ENCODE measurements at places on chromosomes 6 and 20.

- no peak for DNase-seq
Measured at GRCh38 chr20:48776306-48776705, 51.5 kb downstream of the PREX1 start.

GRCh38 chr20:33176101-33176500 is 8.1 kb downstream of the BPIFA2 start:
- DNase-seq: no peak

DNA sequence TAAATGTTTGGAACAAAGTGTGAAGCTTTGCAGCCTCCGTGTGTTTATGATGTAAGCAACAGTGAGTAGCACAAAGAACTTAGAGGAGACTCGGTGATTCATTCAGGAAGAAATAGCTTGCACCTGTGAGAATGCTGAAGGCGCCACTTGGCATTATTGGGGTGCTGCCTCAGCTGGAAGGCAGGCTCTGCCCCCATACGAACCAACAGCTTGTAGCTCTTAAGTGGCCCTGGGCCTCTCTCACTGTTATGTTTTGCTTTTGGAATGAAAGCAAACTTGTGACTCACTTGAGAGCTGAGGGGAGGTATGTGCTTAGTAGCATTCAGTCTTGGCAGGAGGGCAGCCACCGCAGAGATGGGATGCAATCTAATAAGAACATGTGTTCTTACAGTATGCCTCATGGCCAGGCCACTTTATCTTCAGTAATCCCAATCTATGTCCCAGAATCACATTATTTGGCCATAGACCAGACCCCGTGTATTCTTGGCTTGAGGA is 310.7 kb downstream of the EYA4 start:
- DNase-seq: no peak

GRCh38 chr20:49393803-49394202 is 88.7 kb downstream of the KCNB1 start:
- DNase-seq: no peak

- no peak for DNase-seq
Measured at GRCh38 chr20:16955971-16956370, 207.8 kb downstream of the OTOR start.

DNA sequence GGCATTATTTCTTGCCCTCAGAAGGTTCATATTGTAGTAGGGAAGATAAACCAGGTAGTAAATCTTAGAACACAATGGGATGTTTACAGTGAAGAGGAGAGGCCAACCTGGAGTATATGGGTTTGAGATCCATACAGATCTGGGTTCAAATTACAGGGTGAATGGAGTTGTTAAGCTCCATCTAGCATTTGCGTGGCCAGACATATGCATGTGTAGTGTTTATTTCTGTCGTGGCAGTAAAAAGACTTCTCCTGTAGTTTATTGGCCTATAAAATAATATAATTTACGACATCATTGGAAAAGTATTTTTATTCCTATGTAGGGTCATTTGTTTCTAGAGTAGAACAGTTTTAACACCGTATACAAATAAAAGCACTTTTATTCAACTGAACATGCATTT is 25.2 kb upstream of the TULP4 start:
- no peak for DNase-seq

DNA sequence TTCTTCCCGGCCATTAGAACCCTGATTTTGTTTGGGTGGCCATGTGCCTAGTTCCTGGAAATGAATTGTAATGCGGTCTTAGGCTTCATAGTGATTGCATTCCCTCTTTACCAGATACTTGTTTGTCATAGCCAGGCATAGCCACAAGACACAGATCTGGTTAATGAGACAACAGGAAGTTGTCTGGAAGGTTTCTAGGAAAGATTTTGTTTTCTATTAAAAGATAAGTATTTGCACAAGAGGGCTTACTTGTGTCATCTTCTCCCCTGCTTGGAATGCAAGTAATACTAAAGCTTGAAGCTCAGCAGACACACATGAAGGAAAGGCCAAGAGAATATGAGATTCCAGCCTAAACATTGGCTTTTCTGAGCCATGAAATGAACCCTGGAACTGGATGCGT is 12.9 kb downstream of the FARS2 start:
- DNase-seq: no peak

- DNase-seq: no peak
Measured at GRCh38 chr6:152696522-152696921, 1.2 kb upstream of the MYCT1 start.

DNA sequence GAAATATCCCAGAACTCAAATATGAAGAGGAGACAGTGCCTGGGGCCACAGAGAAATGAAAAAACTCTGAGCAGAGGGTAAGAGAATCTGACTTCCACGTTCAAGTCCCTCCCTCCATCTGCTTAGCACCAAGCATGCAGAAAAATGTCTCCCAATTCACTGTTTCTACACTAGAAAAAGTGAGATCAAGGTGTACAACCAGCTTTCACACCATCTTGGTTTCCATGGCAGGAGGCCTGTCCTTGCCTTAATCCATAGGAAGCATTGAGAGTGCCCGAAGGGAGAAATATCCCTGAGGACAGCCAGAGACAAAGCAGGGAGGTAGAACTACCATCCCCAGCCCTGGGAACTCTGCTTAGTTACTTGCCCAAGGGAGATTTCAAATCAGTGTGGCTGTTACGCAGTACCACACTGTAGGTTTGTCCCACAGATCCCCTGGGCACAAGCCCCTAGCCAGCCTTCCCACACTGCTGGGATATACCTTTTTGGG is 82.9 kb downstream of the SCML4 start:
- DNase-seq: no peak

DNA sequence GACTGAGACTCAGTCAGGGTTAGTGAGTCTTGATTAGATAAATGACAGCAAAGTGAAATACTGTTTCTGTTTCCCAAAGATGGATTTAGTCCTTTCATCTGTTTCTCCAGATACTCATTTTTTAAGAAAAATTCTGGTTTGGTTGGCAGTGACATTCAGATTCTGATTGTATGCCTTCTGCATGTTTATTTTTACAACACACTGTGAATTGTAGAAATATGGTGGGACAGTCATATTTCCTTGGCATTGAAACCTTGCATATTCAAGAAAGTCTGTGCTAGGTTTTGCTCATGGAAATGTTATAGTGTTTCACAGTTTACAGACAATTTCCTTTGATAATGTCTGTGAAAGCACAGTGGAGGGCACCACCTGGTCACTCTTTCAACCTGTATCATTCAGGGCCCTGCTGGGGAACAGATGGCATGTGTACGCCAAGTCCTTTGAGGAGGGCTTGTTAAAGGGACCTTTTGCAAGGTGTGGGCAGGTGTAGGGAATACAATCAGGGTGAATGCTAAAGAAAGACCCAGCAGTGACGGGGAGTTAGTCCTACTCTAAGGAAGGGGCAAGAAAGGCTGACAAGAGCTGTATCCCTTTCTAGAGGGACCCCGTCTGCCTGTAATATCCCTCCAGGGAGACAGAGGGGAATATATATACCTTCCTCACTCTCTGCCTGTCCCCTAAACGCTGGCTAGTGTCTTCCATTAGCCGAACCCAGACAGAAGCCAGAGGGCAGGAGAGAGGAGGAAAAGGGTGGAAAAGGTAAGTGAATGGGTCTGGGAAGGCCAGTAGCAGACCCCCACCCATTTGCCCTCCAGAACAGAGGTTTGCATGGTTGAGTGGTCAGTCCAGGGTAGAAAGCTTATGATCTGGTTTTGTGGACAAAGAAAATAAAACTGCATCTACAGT is 10.2 kb downstream of the PLCB4 start:
- DNase-seq: no peak

DNA sequence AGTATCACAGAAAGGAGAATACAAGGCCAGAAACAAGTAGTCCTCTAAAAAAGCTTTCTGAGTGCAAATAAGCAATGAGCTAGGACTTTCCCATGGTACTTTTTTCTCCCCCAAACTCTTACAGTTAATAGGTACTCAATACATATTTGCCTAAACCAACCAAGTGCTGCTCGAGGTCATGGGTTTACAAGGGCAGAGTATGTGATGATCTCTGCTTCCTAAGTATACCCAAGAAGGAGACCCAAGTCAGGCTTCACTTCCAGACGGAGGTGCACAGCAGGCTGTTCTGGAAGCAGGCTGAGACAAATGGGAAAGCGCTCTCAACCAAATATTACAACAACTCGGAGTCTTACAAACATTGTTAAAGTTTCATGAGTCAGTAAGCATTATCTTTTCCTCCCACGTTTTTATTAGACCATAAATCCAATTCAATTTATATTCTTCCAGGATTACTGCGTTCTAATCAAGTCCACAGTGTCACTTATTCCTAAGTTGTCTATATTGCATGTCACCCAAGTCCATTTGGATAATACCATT is 8.1 kb downstream of the FYN start:
- DNase-seq: no peak

DNA sequence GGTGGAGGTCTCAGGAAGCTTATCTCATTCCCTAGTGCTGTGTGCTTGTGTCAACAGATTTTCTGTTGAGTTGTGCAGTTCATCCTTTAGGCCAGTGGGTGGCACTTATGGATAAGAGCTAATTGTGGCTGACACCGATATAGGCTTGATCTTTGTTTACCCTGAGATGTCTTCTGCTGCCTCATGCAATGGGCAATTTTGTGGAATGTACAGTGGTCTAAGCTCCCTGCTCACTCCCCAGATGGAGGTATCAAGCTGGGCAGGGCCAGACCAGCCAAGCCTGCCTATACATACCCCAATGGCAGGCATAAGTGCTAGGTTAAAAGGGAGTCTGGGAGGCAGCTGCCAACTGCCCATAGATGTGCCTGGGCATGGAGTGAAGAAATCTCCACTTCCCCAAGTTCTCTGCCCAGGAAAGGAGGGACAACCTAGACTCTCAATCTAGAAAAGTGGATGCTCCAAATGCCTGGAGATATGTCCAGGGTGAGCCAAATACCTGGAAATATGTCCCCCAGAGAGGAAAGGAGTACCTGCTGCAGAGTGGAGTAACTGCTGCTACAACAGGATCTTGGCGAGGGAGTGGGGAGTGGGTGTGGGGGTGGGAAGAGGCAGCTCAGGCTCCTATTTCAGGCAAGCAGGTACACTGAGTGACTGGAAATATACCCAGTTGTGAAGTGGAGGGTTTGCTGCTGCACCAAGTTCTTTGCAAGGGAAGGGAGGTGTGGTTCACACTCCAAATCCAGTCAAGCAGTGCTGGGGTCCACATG is 53.2 kb upstream of the ARG1 start:
- no peak for DNase-seq

DNA sequence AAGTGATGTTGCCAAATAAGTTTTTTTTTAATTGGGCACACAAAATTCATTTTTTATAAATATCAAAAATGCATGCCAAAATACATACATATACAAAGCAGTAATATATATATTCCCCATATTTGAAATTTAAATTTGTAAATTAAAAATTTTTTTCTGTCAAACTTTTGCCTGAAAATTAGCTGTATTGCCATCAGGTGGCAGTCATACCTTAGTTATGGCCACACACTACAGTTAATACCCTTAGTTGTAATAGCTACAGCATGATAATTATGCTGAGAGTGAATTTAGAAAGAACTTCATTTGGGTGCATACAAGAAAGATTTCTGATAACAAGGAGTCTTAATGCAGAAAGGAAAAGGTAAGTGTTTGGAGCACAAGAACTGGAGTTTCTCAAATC is 46.2 kb upstream of the SDHAF4 start:
- no peak for DNase-seq

- DNase-seq: no peak
Measured at GRCh38 chr6:160733050-160733646, 31.1 kb downstream of the PLG start.

DNA sequence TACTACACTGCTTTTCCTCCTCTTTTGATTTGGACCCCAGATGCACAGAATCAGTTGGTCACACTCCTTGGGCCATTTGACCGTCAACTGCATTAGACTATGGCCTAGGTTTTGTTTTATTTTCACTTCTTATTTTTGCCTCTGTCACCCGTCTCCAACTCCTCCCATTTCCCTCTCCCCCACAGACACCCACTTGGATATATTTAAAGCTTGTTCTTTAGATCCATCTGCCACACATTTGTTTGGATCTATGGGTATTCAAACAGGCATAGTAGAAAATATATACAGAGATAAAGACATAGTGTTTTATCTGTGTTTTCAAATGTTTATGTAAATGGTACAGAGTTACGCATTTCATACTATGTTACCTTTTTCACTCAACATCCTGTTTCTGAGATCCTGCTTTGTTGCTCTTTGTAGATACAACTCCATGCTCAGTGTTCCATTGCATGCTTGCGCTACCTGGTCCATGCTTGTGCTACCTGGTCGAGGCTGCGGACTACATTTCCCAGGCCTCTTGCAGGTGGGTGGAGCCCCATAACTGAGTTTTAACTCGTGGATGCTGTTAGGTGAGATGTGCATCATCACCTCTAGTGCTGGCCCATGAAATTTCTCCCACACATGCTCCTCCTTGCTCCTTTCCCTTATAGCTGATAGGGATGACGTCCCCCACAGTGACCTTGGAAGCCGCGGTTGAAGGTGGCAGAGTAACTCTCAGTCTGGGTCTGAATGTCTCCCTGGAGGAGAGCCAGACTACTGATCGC is 11.5 kb upstream of the PREX1 start:
- DNase-seq: no peak

- no peak for DNase-seq
Measured at GRCh38 chr6:36839749-36840431, 646 bp upstream of the CPNE5 start.

DNA sequence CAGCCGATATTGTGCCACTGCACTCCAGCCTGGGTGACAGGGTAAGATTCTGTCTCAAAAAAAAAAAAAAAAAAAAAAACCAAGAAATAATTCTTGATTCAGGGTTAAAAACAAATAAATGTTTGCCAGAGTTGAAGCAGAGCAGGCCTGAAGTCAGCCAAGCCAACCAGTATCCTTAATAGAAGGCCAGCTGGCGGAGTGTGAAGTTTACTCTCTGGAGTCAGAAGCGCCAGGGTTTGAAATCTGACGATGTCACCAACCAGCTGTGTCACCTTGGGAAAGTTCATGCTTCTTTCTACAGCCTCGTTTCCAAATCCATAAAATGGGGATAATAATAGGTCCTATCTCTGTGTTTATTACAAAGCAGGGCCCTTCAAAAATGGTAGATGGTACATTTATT is 73.0 kb upstream of the ENPP5 start:
- no peak for DNase-seq

- no peak for DNase-seq
Measured at GRCh38 chr6:20882014-20882413, 347.8 kb downstream of the CDKAL1 start.

- no peak for DNase-seq
Measured at GRCh38 chr6:50707191-50707590, 6.1 kb upstream of the TFAP2D start.

- DNase-seq: no peak
Measured at GRCh38 chr20:10667077-10667401, 6.8 kb downstream of the JAG1 start.

GRCh38 chr20:24969186-24970029 is 20.3 kb downstream of the CST7 start:
- no peak for DNase-seq

GRCh38 chr20:62123450-62124118 is 1.3 kb downstream of the LSM14B start:
- no peak for DNase-seq

GRCh38 chr20:15455279-15455678 is 1117.9 kb upstream of the FLRT3 start:
- no peak for DNase-seq

Measured in activated CD4-positive, CD25-positive, alpha-beta regulatory T cell (primary cell).